Ascending aorta (tissue), 2 donors: ENCODE measurements at places on chromosomes 5 and 9. TPM values are rescaled to one million over a fixed set of nuclear protein-coding genes. Genes with fewer than 3 reads are reported as not detected.

GRCh38 chr5:175021841-175022625 is 297.7 kb downstream of the MSX2 start:
- DNase-seq, result no peak
- H3K27me3 ChIP-seq, result no peaks in the 10 kb centered on the region
- no peak overlapping the region for H3K27ac ChIP-seq

- H3K36me3 ChIP-seq, result no peaks in the 10 kb centered on the region
- no peaks in the 10 kb centered on the region for H3K4me1 ChIP-seq
- H3K27ac ChIP-seq, result no peak overlapping the region
- H3K27me3 ChIP-seq, result no peaks in the 10 kb centered on the region
These were observed 88.0 kb downstream of the ZNF354C start for GRCh38 chr5:179147991-179148702.

DNA sequence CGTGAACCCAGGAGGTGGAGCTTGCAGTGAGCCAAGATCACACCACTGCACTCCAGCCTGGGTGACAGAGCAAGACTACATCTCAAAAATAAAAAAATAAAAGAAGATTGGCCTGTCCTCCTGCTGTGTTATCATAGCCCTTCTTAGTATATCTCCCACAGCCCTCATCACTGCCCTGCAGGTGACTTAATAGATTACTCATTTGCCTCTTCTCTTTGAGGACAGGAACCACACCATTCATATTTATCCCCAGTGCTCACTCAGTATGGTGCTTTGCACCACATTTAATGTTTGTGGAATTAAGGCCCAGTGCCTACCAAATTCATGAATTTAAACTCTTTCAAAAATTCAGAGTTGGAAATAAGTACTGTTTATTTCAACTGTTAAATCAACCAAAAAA is 10.3 kb downstream of the IDNK start:
- peaks cover 10% of the 10 kb centered on the region for H3K36me3 ChIP-seq
- no peak for DNase-seq
- no peak overlapping the region for H3K4me3 ChIP-seq

Gene ADAMTSL2
- 3.4 TPM for total RNA-seq

DNA sequence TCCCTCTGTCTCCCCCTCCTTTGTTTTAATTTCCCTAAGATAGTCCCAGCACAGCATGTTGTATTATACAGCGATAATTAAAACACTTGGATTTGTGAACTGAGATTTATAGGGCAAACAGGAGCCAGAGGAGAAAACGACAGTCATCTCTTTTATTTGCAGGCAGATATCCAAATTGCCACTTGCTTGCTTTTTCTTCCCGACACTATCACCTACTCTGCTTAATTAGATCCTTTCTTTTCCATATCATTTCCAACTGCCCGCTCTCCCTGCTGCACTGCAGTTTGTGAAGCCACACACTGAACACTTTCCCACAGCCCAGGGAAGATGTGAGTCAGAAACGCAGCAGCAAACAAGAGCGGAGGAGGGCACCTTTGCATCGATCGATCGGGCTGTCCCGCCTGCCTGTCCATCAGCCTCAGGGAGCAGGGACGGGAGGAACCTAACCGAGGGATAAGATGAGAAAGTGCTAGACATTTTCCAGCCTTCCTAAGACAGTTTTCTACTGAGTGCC is 35.8 kb upstream of the SPRY4 start:
- peaks cover 13% of the 10 kb centered on the region for H3K4me1 ChIP-seq
- no peak for DNase-seq
- H3K36me3 ChIP-seq, result no peaks in the 10 kb centered on the region
- H3K27ac ChIP-seq, result no peak overlapping the region
- no peaks in the 10 kb centered on the region for H3K27me3 ChIP-seq
- no peak overlapping the region for H3K4me3 ChIP-seq

- H3K27ac ChIP-seq, result no peak overlapping the region
- DNase-seq, result no peak
- no peak overlapping the region for H3K4me3 ChIP-seq
- no peaks in the 10 kb centered on the region for H3K27me3 ChIP-seq
These were observed 19.2 kb downstream of the FGFR4 start for GRCh38 chr5:177105691-177106476.
